SIG-M5 (cell line): ENCODE measurements at places on chromosomes 1 and 21.

GRCh38 chr1:50852889-50853288, 107.2 kb downstream of the FAF1 start:
- DNase-seq = no peak

GRCh38 chr1:118987468-118988185, 516 bp downstream of the TBX15 start:
- DNase-seq = no peak

GRCh38 chr1:119958223-119958622, 61.9 kb upstream of the ADAM30 start:
- DNase-seq = no peak

DNA sequence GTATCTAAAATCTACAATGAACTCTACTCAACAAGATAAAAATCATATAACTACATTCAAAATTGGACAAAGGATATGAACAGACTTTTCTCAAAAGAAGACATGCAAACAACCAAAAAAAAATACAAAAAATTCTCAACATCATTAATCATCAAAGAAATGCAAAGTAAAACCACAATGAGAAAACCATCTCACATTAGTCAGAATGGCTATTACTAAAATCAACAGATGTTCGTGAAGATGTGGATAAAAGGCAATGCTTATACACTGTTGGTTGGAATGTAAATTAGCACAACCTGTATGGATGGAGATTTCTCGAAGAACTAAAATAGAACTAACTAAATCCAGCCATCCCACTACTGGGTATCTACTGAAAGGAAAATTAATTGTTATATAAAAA, 1080.8 kb downstream of the AMY1C start:
- DNase-seq = no peak

GRCh38 chr1:73042403-73042802, 760.1 kb upstream of the NEGR1 start:
- no peak for DNase-seq

GRCh38 chr1:202671399-202671798, 38.9 kb downstream of the SYT2 start:
- DNase-seq = no peak

DNA sequence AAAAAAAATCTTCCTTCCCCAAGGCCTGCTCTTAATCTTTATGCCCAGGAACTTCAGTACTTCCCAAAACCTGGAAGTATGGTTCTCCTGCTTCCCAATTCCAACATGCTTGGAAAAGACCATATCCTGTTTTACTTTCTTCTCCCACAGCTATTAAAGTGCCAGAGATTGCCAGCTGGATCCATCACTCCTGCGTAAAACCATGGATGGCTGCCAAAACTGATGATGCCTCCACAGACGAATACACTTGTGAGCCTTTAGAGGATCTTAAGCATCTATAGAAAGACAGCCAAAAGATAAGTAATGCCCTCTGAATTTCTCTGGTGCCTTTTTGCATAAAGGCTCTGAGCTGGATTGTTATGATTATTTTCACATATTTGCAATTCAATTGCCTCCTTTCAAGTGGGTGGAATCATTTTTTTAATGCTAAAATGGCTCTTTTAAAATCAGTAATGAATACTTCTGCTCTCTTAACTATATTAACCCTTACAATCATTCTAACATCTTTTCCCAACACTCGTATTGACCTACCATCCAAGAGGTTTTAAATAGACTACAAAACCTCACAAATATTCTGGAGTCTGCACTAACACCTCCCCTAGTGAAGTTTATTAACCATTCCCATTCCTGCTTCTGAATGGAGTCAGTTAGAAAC, 1807.8 kb downstream of the BRINP3 start:
- no peak for DNase-seq

- no peak for DNase-seq
Observed at GRCh38 chr1:159949981-159950381, 4.1 kb downstream of the SLAMF9 start.
